ENCODE measurements at places on chromosomes 13 and 19.

DNA sequence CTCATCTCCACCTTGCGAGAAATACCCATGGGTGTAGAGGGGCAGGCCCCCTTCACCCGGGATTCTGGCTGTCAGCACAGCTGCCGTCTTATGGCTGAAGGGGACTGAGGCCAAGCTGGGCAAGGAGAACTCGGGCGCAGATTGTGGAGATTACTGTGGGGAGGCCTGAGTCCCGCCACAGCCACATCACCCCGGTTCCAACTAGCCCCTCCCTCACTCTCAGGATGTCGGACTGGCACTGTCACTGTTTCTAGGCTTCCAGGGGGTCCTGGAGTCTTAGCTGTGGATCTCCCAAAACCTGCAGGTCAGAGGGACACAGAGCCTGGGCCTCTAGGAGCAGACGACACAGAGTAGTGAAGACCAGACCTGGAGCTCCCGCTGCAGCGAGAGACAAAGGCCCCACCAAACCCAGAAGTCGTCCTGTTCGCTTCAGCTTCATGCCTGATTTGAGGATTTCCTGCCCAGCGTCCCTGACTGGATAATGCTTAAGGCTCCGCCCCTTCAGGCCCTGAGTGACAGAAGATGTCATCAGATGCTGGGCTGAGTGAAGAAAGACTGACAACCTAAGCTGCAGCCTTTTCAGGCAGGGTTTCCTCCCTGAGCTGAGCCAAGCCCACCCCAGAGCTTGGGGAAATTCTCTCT, 55.8 kb downstream of the ZNF93 start:
- no peak for DNase-seq

DNA sequence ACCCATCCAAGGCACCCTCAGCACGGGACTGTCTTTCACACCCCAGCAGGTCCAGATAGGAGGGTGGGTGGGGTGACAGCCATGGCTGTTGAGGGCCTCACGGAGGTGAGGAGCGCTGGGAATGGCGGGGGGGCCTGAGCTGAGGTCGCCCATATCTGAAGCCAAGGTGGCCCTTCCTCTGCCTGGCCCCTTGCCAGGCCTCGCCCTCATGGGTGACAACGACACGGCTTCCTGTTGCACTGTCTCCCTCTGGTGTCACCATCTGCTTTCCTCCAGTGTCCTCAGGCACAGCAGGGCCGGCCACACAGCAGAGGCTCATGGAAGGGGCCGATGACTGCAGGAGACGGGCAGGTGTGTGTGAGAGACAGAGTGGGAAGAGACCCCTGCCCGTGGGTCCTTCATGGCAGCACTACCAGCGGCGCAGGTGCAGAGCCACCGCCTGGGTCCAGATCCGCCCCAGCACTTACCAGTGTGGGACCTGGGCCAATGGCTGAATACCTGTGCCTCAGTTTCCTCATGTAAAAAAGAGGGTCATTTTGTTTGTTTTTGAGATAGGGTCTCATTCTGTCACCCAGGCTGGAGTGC, 8.1 kb upstream of the NKPD1 start:
- no peak for DNase-seq

DNA sequence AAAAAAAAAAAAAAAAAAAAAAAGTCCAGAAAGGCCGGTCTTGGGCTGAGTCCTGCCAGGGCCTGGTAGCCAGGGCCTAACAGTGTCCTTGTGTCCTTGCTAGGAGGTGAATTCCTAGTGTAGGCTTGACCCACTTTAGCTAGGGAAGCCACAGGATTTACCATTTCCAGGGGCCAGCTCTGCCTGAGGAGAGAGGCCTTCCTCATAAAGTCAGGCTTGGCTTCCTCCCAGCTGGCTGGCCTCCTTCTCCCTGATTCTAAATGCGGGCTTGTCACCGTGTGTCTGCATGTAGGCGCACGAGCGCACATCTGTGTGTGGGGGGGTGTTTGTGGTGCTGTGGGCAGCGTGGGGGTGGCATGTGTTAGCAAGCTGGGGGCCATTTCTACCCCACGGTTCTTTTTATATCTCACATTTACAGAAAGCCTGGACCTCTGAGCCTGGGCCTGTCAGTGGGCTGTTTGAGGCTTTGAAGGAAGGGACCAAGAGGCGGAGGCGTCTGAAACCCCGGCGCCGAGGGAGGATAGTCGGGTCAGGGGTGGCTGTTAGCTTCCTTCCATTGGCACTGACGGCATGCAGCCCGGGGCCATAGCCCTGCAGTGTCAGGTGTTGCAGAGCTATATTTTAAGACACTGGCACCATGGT, 31.7 kb downstream of the IER2 start:
- DNase-seq = no peak

DNA sequence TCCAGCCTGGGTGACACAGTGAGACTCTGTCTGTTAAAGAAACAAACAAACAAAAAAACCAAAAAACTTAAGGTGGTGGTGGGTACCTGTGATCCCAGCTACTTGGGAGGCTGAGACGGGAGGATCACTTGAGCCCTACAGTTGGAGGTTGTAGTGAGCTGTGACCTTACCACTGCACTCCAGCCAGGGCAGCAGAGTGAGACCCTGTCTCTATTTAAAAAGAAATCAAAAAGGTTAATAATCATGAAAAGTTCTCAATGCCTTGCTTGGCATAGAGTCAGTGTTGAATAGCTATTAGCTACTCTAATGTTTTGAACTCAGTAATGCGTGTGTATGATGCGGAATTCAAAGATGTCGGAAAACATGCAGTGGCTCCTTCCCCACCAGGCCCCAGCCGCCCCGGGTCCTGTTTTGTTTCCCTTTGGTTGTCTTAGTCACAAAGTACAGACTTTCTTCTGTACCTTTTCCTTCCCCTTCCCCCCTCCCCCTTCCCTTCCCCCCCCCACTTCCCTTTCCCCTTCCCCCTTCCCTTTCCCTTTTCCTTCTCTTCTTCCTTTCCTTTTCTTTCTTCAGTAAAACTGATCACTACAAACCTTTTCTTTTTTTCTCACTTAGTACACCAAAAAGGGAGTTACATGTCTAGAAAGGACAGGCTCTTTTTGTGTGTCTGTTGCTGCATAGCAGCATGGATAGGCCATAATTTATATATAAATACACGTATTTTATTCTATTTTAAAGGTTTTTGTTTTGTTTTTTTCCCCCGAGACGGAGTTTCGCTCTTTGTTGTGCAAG, 35.2 kb downstream of the DNM2 start:
- DNase-seq = no peak

GRCh38 chr13:38213314-38213713, 136.3 kb upstream of the UFM1 start:
- no peak for DNase-seq

- DNase-seq = peak; percentile 47
Observed at GRCh38 chr19:16247353-16248182, 49.9 kb downstream of the AP1M1 start.

- no peak for DNase-seq
Observed at GRCh38 chr13:113203507-113204377, 4.7 kb downstream of the PCID2 start.

- DNase-seq = no peak
Observed at GRCh38 chr13:43939086-43939485, 59.4 kb downstream of the LACC1 start.

- no peak for DNase-seq
Observed at GRCh38 chr19:1665565-1666047, 13.2 kb upstream of the TCF3 start.

GRCh38 chr13:48575031-48575430, 42.2 kb upstream of the RCBTB2 start:
- no peak for DNase-seq

- DNase-seq = no peak
Observed at GRCh38 chr19:42068756-42069571, 1.0 kb downstream of the GRIK5 start.

- no peak for DNase-seq
Observed at GRCh38 chr13:24541127-24541475, 28.5 kb upstream of the PARP4 start.

- no peak for DNase-seq
Observed at GRCh38 chr13:26831336-26831908, 70.8 kb upstream of the GPR12 start.

DNA sequence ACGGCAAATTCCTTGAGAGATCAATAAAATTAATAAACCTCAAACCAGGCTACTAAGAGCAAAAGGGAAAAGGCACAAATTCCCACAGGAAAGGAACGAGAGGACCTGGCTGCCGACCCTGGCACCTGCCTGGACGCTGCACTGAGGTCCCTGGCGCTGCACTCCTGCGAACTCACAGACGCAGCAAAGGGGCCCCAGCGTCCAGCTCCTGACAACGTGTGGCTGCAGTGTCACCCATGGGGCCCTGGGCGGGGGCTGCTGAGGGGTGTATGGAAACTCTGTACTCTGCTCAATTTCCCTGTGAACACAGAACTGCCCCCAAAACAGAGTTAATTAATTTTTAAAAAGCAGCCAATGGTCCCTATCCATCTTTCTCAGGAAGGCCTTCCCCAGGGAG, 61.3 kb upstream of the C13orf46 start:
- no peak for DNase-seq

DNA sequence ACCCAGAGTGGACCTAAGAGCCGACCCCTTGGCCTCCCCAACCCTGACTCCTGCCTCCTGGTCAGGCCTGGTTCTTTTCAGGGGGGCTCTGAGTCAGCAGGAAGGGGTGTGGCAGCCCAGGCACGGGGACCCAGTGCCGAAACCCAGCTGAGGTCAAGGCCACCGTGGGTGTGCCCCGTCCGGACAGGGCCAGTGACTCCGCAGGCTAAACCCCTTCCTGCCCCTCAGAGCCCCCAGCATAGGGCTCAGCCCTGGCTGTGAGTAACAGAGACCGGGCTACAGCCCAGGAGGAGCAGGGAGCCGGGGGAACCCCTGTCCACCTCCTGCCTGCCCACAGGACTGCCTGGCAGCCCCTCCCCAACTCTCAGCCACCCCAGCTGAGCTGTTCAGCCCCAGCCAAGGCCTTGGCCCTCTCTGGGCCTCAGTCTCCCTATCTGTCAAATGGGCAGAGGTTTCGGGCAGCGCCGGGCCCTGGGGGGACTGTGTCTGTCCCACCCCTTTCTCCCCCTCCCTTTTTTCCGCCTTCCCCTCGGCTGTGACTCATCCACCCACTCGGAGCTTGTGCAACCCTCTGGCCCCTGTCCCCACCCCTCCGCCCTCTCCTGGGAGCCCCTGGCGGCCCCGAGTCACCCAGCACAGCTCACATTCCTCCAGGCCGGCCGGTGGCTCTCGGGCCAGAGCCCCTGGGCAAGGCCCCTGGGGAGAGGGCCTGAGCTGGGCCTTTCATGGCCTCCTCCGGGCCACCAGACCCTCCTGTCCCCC, 8.6 kb downstream of the ZBTB7A start:
- peak; percentile 68 for DNase-seq

DNA sequence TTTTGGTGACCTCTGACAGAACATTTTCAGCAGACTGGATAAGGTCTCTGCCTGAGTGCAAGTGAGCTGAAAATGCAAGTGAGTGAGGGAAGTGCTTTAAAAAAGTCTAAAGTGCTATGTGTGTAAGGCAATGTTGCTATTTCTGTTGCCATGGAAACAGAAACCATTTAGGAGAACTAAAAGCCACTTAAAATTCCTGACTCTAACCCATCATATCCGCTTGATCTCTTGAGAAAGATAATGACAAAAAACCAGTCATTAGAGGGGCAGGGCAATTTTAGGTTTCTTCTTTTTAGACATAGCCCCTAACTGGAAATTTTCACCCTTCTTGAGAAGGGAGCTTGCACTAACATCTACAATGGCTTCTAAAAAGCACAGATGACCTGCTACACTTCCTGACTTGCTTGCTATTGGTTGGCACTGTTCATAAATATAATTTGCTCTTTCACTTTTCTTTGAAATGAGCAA, at the start of gene CYSLTR2:
Gene CYSLTR2, plus strand, starts transcription at position 458 of the 468 bp plus-strand sequence. CDS start 52,889 bp downstream, outside the sequence.
- no peak for DNase-seq

- peak; percentile 21 for DNase-seq
Observed at GRCh38 chr13:37127691-37128241, 22.3 kb upstream of the CSNK1A1L start.

- DNase-seq = no peak
Observed at GRCh38 chr13:110089815-110090214, 217.1 kb downstream of the COL4A1 start.

DNA sequence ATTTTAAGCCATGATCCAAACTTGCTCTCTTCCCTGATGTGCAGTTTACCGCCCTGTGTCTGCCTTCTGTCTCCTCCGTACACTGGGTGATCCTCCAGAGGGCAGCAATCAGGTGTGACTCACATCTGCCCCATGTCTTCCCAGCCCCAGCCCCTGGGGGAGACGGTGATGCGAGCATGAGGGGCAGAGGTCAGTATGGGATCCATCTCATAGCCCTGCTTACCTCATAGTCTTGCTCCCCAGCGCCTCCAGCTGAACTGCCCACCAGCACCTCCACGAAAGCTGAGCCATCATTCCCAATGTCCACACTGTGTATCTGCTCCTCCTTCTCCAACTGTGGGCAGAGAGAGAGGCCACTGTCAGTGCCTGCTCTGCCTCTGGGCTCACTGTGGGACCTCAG, 14.6 kb downstream of the XRCC1 start:
- DNase-seq = peak; percentile 50

DNA sequence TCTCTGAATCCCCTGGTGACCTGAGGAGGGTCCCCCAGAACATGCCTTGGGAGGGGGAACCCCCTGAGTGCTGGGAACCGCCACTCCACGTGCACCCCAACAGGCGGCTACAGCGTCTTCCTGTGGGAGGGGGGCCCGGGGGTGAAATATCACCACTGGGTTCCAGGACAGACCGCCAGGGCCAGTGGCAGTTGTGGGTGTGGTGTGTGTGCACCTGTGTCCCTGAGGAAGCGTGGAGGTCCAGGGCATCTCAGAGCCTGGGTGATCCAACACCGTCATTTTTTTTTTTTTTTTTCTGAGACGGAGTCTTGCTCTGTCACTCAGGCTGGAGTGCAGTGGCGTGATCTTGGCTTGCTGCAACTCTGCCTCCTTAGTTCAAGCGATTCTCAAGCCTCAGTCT, 4.2 kb downstream of the ADGRE5 start:
- DNase-seq = no peak

DNA sequence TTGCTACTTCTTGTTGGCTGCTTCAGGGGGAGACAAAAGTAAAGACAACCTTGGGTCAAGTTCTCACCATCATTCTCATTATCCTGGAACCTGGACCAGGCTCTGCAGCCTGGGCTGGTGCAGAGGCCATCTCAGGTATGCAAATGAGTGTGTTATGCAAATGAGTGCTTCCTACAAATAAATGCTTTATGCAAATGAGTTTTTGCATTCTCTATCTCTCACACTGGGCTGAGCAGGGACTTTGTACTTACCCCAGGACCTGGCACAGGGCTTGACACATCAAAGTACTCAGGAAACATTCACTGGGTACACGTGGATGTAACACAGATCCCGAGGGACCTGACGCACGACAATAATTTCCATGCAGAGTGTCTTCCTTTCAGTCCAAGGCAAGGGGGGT, 103.0 kb downstream of the DNAJC15 start:
- DNase-seq = no peak

- no peak for DNase-seq
Observed at GRCh38 chr13:111537843-111538499, 217.5 kb downstream of the TEX29 start.

DNA sequence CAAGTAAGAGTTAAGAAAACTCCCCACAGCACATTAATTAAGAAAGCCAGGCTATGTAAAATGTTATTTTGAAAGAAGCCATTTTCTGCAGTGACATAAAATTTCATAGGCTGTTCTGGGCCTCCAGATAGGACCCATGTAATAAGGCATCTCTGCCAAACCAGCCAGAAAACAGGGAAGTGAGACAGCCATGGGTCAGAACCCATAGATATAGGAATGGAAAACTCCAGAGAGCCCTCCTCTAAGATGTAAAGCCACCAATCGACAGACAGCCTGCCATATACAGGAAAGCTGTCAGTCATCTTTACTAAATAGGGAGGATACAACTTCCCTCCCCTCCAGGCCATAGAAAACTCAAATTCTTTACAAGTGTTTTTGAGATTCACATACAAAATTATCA, 493.3 kb downstream of the COG6 start:
- DNase-seq = no peak

- DNase-seq = no peak
Observed at GRCh38 chr13:51601601-51602565, 17.6 kb downstream of the WDFY2 start.
